ENCODE measurements at places on chromosomes 11 and 22. TPM values are rescaled to one million over a fixed set of nuclear protein-coding genes. Genes with fewer than 3 reads are reported as not detected.

- H3K27me3 ChIP-seq = no peaks in the 10 kb centered on the region
- peaks cover 86% of the 10 kb centered on the region for H3K36me3 ChIP-seq
- no peak overlapping the region for H3K27ac ChIP-seq
- no peak for DNase-seq
Measured at GRCh38 chr22:20111045-20111688, 4.7 kb upstream of the RANBP1 start.

The DEUP1 gene
- total RNA-seq = not detected

DNA sequence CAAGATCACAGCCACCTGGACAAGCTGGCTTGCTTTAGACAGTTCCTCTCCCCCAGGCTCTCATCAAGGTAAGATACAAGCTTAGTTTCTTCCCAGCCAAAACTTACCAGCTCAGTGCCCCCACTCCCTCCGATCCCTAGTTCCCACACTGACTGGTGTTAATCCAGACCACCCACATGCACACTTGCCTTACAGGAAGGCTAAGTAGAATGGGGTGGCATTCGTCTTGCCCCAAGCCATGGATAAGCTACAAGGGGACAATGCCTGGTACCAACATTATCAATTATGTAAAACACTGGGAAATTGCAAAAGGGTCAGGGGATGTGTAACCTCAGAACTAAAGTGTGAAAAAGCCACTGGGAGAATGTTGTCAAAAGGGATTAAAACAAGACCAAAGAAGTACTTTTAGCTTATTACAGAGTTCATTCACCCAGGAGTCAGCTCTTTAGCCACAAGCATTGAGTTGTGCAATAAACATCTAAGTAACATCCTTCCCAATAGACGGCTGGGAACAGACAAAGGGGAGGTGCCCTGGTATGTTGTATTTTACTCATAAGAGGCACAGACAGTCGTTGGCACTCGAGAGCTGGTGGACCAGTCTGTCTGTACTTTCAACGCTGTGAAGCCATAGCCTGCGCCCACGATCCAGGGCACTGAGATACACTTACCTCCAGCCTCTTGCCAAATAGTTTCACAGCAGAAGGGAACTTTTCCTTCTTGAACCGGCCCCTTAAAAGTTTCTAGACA is 1.1 kb downstream of the DHCR7 start:
- no peak for DNase-seq
- no peaks in the 10 kb centered on the region for H3K27me3 ChIP-seq
- H3K36me3 ChIP-seq = peaks cover 11% of the 10 kb centered on the region

- H3K27ac ChIP-seq = no peak overlapping the region
- no peak overlapping the region for H3K4me3 ChIP-seq
- H3K4me1 ChIP-seq = no peaks in the 10 kb centered on the region
- no peaks in the 10 kb centered on the region for H3K27me3 ChIP-seq
Measured at GRCh38 chr22:44099696-44100095, 75.6 kb downstream of the PARVB start.

The KCNC1 gene
- total RNA-seq = not detected

- no peaks in the 10 kb centered on the region for H3K27me3 ChIP-seq
- H3K27ac ChIP-seq = no peak overlapping the region
- H3K4me1 ChIP-seq = no peaks in the 10 kb centered on the region
Measured at GRCh38 chr11:94276943-94277342, 27.4 kb upstream of the IZUMO1R start.

The SMIM35 gene
- not detected for total RNA-seq

- no peak overlapping the region for H3K27ac ChIP-seq
- no peaks in the 10 kb centered on the region for H3K27me3 ChIP-seq
- peaks cover 9% of the 10 kb centered on the region for H3K4me1 ChIP-seq
- no peak for DNase-seq
Measured at GRCh38 chr22:46172522-46173110, 22.3 kb downstream of the PPARA start.

The PDE2A gene
- 27.3 TPM for total RNA-seq

DNA sequence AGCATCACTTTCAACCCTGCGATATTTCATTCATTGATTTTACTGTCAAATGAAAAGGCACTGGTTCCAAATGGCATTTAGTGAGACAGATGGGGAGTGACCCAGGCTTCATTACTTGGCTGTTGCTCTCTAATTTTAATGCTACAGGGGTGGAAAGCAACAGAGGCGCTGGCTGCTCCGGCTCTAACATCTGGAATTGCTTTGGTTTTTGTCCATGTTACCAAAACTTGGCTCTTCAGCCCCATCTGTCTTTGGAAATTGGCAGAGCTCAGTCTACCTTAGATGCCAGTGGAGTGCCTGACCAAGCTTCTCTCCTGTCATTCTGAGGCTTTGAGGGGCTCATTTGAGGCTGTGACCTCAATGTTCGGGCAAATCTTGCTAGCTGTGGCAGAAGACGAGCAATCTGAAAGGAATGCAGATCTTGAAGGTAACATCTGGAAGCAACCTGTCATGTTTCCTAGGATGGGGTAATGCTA is 409.5 kb upstream of the SYN3 start:
- H3K4me3 ChIP-seq = no peak overlapping the region
- H3K27me3 ChIP-seq = no peaks in the 10 kb centered on the region
- DNase-seq = no peak
- no peaks in the 10 kb centered on the region for H3K36me3 ChIP-seq

GRCh38 chr22:48644108-48644507 is 1183.6 kb downstream of the BRD1 start:
- no peak overlapping the region for H3K27ac ChIP-seq
- no peak overlapping the region for H3K4me3 ChIP-seq
- no peaks in the 10 kb centered on the region for H3K4me1 ChIP-seq

The RAB36 gene
- total RNA-seq = 3.8 TPM

DNA sequence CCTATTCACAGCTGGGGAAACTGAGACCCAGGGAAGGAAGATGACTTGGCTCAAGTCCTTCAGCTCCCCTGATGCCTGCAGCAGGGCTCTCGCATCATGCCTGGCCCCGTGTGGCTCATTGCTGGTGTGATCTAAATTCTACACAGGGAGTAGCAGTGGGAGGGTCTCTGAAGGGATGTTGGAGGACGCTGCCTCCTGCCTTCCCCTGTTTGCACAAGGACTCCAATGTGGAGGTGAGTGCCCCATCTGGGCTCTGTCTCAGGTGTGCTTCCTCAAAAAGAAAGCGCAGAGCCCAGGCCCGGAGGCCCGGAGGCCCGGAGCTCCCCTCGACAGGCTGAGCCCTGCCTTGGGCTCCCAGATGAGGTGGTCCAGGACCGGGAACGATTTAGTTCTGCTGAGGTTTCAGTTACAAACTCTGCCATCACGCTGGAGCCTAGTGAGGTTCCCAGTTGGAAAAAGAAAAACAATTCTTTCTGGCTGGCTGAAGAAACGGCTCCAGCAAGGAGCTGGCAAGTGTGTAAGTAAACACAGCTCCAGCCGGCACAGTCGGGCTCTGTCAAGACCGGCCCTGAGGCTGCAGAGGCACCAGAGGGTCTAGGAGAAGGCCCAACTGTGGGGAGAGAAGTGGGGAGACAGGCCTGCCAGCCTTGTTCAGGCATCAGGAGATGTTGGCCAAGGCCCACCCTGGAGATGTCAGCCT is 49.8 kb downstream of the NAT10 start:
- no peak for DNase-seq
- no peaks in the 10 kb centered on the region for H3K27me3 ChIP-seq
- no peak overlapping the region for H3K4me3 ChIP-seq

DNA sequence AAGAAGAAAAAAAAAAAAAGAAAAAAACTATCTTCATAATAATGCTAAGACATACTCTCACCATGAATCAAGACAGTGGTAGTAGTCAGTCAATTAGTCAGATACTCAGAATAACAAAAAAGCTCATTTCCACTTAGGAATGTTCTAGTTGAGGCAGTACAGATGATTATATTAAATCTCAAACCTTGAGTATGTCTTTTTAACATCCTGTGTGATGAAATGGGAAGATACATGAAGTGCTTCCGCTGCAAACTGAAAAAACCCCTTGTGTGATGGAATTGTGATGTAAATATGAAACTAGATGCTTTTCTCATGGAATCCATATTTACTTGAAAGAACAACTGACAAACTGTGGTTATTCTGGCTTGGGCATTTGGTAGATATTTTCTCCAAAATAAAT is 13.7 kb downstream of the AMOTL1 start:
- H3K36me3 ChIP-seq = no peaks in the 10 kb centered on the region
- no peak overlapping the region for H3K4me3 ChIP-seq
- H3K27me3 ChIP-seq = no peaks in the 10 kb centered on the region
- no peak for DNase-seq
